Stimulated activated CD4-positive, alpha-beta T cell treated with anti-CD3 and anti-CD28 coated beads, Interleukin-15, amount 100 ng/mL, for 48 hours (primary cell): ENCODE measurements at places on chromosomes 5 and 9.

DNA sequence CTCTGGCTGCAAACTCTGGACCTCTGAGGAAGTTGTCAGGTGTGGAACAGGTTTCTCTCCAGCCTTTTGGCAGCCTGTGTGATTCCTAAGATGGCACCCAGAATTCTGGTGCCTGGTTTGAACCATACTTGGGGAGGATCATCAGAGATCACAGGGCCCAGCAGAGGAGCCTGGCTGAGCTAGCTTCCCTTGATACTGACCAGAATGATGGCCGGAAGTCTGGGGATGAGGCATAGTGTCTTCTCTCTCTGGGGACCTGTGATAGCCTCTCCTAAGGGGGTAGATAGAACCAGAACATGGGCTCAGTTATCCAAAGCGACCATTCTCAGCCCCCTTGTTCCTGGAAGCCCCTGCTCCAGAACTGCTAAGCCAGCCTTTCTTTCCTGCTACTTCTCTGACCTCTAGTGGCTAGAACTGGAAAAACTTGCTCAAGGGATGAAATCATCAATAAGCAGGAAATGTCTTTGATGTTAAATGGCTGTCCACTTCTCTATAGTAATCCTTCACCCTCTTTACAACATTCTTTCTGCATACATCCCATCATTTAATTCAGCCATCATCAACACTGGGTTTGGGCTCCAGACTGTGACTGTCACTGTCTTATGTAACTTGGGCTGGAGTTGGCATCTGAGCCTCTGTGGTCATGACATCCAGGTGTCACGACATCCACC lies 55.1 kb downstream of the C9orf152 start:
- DNase-seq = no peak

DNA sequence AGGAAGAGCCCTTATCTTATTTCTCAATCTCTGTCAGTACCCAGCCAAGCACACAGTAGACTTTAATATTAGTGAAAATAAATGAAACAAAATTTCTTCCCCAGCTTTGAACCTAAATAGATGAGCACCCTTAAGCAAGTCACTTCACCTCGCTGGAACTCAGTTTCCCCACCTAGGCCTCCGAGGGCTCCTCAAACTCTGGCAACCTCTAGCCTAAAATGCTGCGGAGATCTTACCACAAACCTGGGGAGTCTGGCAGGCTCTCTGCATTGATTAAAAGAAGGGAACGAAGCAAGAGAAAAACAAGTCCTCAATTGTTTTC lies 326 bp downstream of the RIGI start:
- DNase-seq = no peak

DNA sequence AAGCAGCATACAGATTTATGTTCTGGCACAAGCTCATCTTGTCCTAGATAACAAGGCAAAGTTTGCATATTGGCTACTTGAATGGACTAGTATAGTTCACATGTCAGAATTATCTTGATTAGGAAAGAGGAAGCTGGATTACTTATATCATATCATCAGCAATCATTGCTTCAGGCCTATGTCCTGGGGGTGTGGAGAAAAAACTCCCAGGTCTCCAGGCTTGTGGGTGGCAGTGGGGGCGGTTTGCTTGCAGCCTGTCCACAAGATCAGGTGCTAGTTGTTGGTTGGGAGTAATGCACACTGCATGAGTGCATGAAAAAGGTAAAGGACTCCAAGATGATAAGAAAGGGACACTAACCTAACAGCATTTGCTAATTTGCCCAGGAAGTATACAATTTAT lies 326.4 kb upstream of the PDE4D start:
- no peak for DNase-seq

- DNase-seq = no peak
Measured at GRCh38 chr9:133235549-133236222, 26.6 kb upstream of the OBP2B start.

DNA sequence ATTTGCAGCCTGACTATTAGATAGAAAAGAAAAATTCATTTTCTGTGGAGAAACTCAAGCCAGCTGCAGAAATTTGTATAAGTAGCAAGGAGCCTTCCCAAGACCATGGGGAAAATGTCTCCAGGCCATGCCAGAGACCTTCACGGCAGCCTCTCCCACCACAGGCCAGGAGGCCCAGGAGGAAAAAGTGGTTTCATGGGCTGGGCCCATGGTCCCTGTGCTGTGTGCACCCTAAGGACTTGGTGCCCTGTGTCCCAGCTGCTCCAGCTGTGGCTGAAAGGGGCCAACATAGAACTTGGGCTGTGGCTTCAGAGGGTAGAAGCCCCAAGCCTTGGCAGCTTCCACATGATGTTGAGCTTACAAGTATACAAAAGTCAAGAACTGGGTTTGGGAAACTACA lies 73.3 kb upstream of the TTC23L start:
- DNase-seq = no peak

- no peak for DNase-seq
Measured at GRCh38 chr5:109003928-109004327, 256.2 kb downstream of the FER start.

DNA sequence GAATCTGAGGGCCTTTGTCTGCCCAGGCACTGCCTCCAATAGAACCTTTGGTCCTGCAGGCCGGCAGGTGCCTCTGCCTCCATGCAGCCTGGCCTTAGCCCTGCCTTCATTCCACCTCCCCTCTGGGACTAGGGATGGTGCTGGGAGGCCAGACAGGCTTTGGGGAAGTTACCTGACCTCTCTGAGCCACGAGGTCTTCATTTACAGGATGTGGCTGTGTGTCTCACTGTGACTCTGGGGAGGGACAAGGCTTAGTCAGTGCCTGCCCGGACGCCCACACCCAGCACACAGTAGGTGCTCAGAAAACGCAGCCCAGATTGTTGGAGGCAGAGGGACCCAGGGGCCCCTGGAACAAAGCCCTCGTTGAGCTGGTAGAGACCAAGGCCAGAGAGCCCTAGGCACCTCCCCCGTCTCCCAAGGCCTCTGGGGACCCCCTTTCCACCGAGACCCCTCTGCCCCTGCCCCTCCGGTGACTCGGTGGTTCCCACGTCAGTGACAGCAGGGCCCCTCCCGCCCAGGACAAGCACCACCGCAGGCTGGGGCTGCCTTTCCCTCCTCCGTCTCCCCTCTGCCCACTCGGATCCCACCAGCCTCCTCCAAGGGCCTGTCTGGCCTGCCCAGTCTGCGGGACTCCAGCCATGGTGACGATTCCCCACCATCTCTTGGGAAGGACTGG lies 46.9 kb upstream of the EGFL7 start:
- no peak for DNase-seq

DNA sequence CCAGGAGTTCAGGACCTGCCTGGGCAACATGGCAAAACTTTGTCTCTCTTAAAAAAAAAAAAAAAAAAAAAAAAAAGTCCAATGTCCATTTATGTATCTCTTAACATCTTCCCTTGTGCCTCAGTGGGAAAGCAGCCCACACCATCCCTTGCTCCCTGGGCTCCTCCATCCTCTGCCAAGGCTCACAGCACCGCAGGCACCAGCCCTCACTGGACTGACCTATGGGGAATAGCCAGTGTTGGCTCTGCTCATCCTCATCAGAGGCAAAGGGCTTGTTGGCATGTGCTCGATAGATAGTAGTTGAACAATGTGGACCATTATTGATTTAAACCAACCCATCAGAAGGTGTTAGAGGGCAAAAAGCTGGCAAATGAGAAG lies 61.8 kb upstream of the LRRTM2 start:
- DNase-seq = no peak

DNA sequence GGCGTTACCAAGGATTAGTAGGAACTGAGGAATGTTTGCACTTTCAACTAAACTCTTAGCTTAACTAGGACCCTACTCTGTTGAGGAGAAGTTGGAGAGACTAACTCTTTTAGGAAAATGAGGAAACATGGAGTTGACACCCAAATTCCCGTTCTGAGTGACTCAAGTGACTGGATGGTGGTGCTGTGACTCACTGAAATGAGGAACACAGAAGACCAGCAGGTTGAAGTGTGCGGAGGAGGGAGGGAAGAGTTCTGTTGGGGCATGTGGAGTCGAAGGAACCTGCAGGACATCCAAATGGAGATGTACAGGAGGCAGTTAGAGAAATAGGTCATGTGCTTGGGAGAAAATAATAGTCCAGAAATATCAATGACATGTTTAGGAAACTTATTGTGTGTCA lies 8.2 kb downstream of the HEXB start:
- DNase-seq = no peak

DNA sequence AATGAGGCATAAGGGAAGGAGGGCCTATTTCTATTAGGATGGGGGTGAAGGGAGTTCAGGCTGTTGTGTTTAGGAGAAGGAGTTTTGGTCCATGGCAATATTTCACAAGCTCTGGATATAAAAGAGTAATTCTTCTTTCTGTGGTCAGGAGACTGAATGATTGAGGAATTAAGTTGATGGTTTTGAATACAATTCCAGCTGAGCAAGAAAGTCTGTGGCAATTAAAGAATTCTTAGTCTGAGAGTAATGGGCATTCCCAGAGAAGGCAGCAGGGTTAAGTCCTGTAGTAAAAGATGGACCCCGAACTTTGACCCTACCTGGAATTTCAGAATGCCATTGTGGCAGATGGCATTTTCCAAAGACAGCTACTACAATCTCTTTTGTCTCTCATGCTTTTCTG lies 202.6 kb downstream of the TLE4 start:
- no peak for DNase-seq

DNA sequence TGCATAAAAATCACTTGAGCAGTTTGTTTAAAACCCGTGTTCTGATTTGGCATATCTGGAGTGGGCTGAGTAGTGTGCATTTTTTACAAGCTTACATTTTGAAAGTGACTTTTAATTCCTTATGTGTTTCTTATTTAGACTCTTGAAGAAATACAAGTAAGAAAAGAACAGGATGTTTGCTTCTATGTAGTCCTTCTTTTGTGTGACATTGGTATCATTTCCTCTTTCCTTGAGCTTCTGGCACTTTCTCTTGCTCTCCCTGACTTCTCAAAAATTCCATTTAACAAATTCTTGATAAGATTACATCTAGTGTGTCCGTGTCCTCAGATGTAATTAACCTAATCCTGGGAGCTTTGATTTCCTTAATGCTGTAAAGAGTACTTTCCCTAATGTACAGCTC lies 12.5 kb downstream of the GARNL3 start:
- DNase-seq = no peak

DNA sequence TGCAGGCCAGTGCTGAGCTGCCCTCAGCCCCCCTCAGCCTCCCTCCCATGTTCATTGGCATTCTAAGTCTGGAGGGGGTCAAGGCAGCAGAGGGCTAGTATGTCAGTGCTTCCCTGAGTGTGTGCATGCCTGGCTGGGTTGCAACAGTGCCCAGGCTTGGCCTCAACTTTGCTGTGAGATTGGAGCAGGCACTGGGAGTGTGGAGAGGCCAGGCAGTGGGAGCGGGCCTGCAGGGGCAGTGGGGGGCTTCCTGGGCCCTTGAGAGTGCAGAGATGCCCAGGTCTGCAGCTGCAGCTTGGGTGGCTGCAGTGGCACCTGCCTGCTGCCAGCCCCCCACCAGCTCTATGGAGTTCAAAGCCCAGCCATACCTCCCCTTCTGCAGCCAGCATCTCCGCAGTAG lies 239.3 kb downstream of the ARRDC3 start:
- no peak for DNase-seq

- DNase-seq = no peak
Measured at GRCh38 chr5:144864118-144864517, 693.4 kb downstream of the KCTD16 start.

DNA sequence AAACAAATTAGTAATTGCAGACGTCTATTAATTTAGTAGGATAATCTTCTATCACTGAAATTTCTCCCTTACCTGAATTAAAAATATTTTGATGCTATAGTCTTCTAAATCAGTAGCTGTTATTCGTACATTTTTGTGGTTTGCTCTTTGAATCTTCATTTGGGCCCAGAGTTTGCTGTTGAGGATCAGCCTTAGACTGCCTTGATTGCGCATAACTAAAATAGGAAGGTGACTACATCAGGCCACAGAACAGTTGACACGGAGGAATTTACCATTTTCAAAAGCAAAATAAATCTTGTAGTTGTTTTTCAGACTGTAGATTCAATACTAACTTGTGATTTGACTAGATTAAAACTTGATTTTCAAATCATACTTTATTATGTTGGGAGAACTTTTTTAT lies 11.8 kb upstream of the NADK2 start:
- DNase-seq = no peak

- no peak for DNase-seq
Measured at GRCh38 chr5:29790281-29790680, 1403.2 kb upstream of the CDH6 start.

GRCh38 chr5:1882337-1883119 lies at the start of gene IRX4:
TSS of gene IRX4 (minus strand) at chr5:1882925. CDS start at chr5:1882647, 278 bp downstream.
- no peak for DNase-seq

- no peak for DNase-seq
Measured at GRCh38 chr9:133233681-133234432, 24.8 kb upstream of the OBP2B start.

DNA sequence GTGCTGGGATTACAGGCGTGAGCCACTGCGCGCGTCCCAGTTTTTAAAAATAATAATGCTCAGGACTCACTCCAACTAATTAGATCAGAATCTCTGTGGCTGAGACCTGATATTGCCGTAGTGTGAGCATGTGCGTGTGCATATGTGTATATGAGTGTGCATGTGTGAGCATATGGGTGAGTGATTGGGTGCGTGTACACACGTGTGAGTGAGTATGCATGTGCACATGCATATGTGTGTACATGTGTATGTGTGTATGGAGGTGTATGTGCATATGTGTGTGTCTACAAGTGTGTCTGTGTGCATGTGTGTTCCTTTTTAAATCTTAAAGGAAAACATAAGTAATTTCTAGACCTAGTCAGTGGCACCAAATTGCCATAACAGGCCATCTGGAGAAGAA lies 54.8 kb upstream of the CKS2 start:
- DNase-seq = no peak

- peak; percentile 75 for DNase-seq
Measured at GRCh38 chr5:111254613-111255012, 30.4 kb downstream of the CAMK4 start.
